HuH-7 (cell line): ENCODE measurements at places on chromosomes 12 and 14.
A peak's percentile ranks its signal among the peaks of the same experiment; 100 is the strongest.

- no peak for DNase-seq
These were observed 16.0 kb upstream of the CCT2 start for GRCh38 chr12:69569236-69569635.

DNA sequence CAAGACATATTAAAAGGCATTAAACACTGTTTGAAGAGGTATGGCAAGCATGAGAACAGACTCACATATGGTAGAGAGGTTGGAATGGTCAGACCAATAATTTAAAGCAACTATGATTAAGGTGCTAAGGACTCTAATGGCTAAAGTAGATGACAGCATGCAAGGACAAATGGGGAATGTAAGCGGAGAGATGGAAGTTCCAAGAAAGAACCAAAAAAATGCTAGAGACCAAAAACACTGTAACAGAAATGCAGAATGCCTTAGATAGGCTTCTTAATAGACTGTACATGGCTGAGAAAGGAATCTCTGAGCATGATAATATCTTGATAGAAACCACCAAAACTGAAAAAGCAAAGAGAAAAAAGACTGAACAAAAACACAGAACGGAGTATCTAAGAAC lies 77.4 kb downstream of the RIN3 start:
- DNase-seq: no peak

DNA sequence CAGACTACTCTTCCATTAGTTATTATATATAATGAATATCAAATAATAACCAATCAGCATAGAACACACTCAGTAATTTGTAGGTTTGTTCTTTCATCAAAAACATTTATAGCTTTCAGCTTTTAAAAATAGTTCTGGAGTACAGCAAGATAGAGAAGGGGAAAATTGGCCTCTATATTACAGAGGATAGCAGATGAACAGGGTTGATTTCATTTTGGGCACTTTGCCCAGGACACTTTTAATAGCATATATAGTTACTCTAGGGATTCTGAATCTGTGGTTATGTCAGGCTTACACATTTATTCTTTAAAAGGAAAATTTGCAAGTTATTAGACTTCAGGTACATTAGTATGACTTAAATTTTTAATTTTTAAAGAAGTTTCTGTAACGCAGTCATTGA lies 52.6 kb downstream of the IFT81 start:
- DNase-seq: no peak

- DNase-seq: no peak
These were observed 15.1 kb upstream of the GALNT6 start for GRCh38 chr12:51406290-51406689.

- DNase-seq: no peak
These were observed 139.7 kb downstream of the CNTN1 start for GRCh38 chr12:40831916-40832315.

GRCh38 chr14:79242666-79243065 lies 968.6 kb downstream of the DIO2 start:
- no peak for DNase-seq

- no peak for DNase-seq
These were observed 1.3 kb downstream of the ATP2A2 start for GRCh38 chr12:110282300-110282860.

DNA sequence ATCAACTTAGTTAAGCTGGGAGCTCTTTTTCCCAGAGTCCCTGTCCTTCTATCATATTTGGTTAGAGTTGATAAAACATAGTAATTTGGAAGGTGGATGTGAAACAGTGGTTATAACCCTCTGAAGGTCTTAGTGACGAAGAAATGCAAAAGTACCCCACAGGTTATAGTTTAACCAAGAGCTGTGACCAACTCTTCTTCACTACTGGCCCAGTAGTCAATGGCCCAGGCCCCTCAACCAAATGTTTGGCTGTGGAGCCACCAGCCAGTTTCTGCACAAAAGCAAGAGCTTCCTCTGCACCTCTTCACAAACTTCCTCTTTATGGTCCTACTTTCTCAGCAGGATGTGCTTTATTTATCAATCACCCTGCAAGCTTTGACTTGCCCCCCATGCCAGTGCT lies 132.6 kb downstream of the BMP4 start:
- no peak for DNase-seq

GRCh38 chr12:42992826-42993225 lies 403.3 kb upstream of the PRICKLE1 start:
- no peak for DNase-seq

GRCh38 chr14:47044841-47045240 lies 393.3 kb upstream of the RPL10L start:
- DNase-seq: no peak

DNA sequence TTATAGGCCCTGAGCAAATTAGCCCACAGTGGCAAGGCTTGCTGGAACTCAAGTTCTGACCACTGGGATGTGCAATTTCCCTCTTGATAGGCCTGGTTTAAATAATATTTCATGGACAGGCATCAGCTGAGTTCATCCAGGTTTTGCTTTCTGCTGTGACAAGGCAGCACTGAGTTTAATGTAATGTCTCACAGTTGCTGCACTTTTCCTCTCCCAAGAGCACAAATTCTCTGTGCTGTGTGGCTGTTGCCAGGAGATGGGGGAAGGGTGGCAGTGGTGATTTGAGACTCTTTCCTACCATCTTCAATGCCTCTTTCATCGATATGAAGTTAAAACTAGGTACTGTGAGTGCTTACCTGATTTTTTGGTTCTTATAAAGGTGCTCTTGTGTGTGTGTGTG lies 272.8 kb upstream of the STXBP6 start:
- DNase-seq: no peak

GRCh38 chr12:9068600-9068999 lies 47.1 kb downstream of the A2M start:
- no peak for DNase-seq

GRCh38 chr12:13233830-13234641 lies 37.5 kb downstream of the EMP1 start:
- peak; percentile 36 for DNase-seq

GRCh38 chr14:61406675-61407074 lies 85.3 kb downstream of the PRKCH start:
- DNase-seq: no peak

- DNase-seq: no peak
These were observed 2.1 kb upstream of the SLC15A4 start for GRCh38 chr12:128825835-128826234.

- DNase-seq: no peak
These were observed 30.1 kb downstream of the CDKN1B start for GRCh38 chr12:12747278-12747677.

- no peak for DNase-seq
These were observed 309.1 kb upstream of the FKBP4 start for GRCh38 chr12:2485681-2486080.

DNA sequence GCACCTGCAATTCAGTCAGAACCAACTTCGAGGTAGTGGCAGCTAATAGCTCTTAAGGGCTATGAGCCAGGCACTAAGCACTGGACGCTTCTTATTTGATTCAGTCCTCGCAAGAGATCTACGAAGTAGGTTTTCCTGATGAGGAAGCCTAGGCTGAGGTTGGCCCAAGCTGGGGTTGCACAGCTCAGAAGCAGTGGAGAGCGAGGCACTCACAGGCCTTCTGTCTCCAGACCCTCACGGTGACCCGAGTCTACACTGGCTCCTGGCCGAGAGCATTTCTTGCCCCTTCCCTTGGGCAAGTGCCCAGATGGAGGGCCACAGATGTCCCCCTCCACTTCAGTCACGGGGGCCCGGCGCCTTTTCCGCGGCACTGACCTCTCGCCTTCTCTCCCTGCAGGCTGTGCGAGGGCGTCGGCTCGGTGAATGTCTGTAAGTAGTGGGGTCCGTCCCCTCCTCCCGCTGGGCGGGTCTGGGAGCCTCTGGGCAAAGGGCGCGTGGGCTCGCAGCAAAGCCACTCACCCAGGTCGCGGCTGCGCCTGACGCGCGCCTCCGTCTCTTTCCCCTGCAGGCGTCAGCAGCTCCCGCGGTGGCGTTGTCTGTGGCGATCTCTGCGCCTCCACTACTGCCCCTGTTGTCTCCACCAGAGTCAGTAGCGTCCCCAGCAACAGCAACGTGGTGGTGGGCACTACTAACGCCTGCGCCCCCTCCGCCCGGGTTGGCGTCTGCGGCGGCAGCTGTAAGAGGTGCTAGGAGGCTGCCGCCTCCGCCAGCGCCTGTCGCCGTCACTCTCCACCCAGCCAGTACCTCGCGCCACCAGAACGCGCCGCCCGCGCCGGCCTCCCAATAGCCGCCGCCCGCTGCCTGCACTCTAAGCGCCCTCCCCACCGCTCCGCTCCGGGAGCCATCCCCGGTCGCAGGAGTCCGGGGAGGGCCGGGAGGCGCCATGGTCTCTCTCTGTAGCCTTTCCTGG lies 13.1 kb downstream of the KRT83 start:
- DNase-seq: peak; percentile 68

DNA sequence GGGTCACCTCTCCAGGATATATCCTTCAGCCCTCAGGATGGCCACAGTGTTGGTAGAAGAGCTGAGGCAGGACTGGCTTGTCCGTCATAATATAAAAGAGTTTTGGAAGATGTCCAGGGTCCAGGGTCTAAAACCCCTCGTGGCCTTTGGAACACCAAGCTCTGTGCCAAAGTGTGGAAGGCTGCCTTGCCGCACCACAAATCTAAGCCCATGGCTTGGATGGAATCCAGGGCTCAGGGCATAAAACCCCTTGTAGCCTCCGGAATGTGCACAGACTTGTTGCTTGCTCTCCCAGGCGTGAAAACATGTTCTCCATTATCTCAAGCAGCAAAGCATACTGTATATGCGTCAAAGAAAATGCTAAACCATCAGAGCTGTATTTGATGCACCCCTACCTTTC lies 46.7 kb downstream of the TNFAIP2 start:
- no peak for DNase-seq

DNA sequence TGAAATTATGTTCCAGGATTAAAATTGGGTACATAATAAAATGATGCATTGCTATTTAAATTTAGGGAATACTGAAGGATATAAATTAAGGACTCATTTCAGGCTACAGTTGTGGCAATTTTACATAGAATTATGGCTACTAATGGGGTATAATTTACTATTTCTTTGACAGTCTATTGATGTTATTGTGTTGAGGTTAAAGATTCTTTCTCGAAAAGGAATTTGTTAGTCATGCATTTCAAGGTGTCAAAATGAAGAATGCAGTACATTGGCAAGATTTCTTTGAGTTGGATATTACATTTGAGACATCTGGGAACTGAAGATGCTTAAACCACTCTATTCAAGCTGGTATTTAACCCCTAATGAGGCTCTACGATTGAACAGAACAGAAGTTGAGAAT lies 28.3 kb downstream of the SLC5A8 start:
- DNase-seq: no peak

DNA sequence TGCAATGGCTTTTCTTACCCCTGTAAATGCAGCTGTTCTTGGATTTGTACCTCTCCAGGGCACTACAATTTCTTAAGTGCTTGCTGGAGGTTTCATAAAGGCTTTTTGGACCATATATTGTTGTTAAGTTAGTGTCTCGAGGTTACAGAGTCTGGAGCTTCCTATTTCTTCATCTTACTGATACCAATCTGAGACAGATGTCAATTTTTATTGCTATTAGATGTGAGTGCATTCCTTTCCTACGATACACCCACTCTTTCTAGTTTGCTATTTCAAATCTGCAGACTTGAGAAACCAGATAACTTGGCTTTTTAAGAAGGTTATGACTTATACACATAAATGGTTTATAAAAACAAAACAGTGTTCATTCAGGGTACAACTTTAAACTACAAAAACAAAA lies 2.1 kb downstream of the NOXRED1 start:
- DNase-seq: no peak

- no peak for DNase-seq
These were observed 2.3 kb upstream of the KRT6A start for GRCh38 chr12:52495389-52495788.

DNA sequence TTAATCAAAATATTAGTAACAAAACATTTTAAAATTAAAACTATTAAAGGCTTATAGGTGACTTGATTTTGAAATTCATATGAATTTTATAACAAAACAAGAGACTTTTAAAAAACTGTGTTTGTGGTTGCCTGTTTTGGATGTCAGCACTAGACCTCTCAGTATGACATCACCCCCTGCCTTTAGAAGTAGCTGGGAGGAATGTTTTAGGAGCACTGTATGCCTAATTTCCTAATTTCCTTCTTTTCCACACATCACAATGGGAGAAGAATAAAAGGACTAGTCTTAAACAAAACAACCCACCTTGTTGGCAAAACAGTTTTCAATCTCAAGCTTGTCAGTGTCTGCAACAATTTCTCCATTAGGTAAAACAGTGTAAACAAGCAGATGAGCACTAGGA lies 48.1 kb upstream of the PZP start:
- no peak for DNase-seq

- no peak for DNase-seq
These were observed 13.0 kb upstream of the LEMD3 start for GRCh38 chr12:65156366-65156841.

- DNase-seq: peak; percentile 66
These were observed 69.3 kb downstream of the SERPINA3 start for GRCh38 chr14:94681300-94682060.

DNA sequence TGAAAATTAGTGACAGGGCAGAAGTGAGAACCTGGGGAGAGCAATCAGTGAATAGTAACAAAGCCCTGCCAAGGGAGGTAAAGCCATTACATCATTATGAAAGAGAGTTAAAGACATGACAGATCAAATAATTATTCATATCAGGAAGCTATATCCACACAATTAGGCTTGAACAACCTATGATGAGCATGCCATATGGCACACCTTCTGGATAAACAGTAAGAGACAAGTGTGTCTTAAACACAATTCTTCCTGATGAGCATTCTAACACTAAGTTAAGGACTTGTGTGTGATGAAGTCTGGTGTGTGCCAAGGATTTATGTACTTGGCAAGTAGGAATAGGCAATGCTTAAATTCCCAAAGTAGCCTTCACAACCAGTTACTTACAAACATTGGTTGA lies 76.1 kb downstream of the GALNT4 start:
- DNase-seq: no peak

DNA sequence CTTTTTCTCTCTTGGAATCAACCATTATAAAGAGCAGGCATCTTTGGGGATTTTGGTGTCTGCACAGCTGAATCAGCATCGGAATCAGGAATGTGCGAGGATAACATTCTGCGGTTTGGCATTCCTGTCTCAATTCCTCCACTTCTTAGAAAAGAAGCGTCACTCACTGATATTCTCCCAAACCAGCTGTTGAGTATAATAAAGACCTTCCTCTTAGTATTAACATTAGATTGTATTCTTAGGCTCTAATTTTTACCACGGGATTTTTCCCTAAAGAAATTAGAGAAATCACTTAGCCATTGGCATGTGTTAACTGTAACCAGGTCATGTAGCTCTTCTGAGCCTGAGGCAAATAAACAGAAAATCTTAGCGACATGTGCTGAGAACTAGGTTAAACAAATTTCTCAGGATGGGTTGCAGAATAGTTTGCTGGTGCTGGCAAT lies 128.7 kb downstream of the TMX1 start:
- DNase-seq: no peak

GRCh38 chr12:112149596-112149995 lies 24.2 kb downstream of the TRAFD1 start:
- no peak for DNase-seq

DNA sequence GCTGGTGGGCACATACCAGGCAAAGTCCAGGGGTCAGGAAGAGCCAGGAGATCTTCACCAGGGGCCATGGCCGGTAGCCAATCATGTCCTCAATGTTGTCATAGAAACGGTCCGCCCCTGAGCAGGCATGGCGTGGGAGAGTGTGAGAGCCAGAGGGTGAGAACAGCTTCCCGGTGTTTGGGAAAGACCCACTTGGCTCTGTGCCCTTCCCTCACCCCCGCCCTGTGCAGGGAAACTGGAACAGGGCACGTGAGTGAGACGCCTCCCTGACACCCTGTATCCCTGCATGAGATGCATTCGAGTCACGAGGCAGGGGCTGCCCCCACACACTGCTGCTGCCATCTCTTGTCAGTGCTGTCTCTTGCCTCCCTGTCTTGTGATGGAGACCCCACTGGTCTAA lies 20.7 kb downstream of the SLC6A12 start:
- no peak for DNase-seq

GRCh38 chr12:124261885-124262284 lies 33.0 kb upstream of the RFLNA start:
- no peak for DNase-seq
